ENCODE measurements at places on chromosomes 13 and 19.

DNA sequence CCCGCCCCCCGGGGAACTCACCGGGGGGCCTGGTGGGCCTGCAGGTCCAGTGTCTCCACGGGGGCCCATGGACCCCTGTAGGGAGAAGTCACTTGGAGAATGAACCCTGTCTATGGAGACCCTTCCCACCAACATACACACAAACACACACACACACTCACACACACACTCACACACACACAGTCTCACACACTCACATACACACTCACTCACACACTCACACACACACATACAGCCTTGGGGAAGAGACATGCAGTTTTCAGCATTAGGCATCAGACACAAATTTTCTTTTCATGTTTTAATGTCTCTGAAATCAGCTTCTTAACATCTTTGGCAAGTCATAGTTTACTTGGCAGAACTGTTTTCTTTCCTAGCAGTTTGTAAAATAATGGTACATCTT is 31.0 kb upstream of the OLFM2 start:
- no peak for DNase-seq

DNA sequence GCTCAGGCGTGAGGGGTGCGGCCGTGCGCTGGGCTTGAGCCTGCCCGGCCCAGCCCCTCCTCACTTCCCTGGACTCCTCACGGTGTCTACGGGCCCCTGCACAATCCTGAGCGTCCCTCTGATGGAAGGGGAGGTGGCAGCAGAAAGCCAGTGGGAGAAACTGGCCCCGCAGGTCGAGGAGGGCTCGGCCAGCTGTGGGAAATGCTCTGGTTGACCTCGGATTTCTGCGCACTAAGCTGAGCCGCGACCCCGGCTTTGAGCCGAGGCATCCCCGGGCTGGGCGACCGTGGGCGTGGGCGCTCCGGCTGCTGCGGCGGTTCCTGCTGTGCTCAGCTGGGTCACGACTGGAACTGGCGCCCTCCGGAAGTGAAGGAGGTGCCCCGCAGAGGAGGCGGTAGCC is 70.1 kb downstream of the ZNF208 start:
- no peak for DNase-seq

DNA sequence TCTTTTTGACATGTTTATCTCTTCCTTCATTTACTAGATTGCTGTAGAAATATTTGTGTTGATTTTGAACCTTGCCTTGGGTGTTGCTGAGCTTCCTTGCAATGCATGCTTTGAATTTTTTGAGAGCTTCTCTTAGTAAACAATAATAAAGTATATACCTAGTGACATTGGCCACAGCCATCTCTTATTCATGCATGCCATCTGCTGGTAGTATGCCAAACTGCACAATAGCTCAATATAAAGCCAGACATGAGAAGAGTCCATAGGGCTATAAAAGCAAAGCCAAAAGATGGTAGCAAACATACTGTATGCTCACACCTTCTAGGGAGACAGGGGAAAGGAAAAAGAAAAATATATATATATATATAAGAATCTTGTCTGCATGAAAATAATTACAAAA is 18.9 kb upstream of the ZSCAN5A start:
- peak; percentile 48 for DNase-seq

- no peak for DNase-seq
Measured at GRCh38 chr13:106500445-106500844, 35.0 kb downstream of the EFNB2 start.

DNA sequence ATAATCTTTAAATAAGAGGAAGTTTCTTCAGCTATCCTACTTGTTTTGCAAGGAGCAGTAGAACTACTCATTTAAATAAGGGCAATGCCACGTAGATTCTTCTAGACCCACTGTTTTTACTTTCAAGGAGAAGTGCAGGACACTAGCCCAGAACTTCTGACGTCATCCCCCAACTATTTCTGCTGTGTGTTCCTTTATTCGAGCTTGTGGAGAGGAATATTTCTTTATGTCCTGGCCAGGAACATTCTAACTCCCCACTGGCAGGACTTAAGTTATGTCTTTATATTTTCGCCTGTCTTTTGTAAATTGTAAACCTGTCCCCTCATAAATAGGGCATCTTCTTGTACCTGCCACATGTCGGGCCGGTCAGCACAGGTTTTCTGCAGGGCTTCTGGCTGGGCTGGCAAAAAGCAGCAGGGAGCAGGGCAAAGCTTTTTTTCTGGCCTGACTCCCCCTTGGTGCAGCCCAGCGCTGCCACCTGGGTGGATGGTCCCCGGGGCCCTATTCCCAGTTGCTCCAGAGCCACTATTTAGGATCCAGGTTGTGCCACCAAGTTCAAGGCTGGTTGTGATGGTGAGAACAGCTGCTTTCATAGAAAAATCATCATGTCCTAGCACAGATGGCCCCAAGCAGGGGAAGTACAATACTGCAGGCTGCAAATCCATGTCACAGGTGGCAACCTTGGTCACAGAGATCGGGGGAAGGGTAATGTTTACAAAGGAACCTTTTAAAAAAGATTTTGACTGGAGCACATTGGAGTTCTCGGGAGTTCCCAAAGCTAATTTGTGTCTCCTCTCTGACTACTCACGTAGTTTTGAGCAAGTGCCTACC is 1.8 kb downstream of the MBNL2 start:
- DNase-seq = peak; percentile 43

GRCh38 chr19:35115177-35115951 is at the start of gene FXYD3:
TSS of gene FXYD3 (plus strand) at chr19:35115823. CDS start at chr19:35119377, 3,554 bp downstream.
- no peak for DNase-seq

DNA sequence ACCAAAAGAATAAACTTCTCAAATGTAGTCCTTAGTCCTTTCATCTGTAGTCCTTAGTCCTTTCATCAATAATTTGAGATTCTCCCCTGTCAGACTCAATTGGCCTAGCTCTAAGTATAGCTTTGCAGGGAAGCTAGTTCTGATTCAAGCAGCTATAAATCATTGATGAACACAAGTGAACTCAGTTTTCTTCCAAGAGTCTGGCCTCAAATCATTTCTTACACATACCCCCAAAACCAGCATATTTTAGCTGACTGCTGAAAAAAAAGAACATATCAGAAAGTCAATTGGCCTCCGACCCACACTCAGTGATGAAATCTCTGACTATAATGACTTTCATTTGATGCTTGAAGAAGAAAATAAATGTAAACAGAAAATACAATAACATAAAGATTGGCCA is 64.9 kb downstream of the TNFSF11 start:
- DNase-seq = no peak

- DNase-seq = no peak
Measured at GRCh38 chr19:4831304-4831978, at the start of gene TICAM1. TSS of gene TICAM1 (minus strand) at chr19:4831712. CDS start at chr19:4818377, 13,335 bp downstream.

GRCh38 chr19:49145573-49146407 is 9.4 kb downstream of the HRC start:
- peak; percentile 84 for DNase-seq

DNA sequence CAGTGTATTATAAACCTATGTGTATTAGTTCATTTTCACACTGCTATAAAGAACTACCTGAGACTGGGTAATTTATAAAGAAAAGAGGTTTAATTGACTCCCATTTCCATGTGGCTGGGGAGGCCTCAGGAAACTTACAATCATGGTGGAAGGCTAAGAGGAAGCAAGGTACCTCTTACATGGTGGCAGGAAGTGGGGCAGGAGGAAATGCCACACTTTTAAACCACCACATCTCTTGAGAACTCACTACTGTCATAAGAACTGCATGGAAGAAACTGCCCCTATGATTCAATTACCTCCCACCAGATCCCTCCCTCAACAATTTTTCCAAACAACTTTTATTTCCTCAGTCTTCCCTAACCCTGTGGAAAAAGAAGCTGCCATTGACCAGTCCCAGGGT is 14.5 kb upstream of the TPP2 start:
- no peak for DNase-seq

GRCh38 chr13:21045100-21045499 is 16.3 kb downstream of the LATS2 start:
- no peak for DNase-seq

DNA sequence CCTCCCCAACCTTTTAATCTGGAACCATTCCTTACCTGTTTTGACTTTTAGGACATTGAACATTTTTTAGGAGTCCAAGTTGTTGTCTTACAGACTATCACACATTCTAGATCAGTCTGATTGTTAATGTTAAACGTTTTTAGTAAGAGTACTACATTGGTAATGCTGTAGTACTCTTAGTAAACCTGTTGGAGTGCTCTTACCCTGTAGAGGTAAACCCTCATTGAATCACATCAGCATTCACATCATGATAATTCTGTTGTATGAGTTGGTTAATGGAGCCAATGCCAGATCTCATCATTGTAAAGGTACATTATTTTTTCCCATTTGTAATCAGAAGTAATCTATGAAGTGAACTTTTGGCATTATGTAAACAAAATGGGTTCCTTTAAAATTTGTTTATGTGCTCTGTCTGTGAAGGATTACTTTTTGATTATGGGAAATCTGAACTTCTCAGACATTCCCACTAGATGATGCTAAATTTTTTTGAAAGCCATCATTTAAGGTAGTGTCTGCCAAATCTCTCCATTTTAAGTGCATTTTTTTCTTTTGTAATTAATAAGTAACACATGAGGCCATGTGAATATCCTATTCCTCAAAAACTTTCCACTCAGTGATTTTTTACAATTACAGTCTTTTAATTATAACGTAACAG is 55.2 kb downstream of the VWA8 start:
- DNase-seq = peak; percentile 34

DNA sequence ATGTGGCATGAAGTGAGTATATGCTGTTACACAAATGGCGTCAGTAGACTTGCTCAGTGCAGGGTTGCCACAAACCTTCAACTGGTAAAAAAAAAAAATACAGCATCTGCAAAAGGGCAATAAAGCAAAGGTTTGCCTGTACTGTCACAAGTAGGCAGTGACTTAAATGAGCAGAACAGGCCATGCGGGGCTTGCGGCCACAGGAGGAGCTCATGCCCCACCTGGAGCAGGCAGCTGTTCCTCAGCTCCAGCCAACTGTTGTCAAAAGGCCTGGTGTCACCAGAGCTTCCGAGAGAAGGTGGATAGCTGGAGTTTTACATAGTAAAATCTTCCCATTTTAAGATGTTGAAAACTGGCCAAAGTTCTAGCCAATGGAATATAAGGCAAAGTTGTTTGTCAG is 7.7 kb downstream of the ATP7B start:
- no peak for DNase-seq

DNA sequence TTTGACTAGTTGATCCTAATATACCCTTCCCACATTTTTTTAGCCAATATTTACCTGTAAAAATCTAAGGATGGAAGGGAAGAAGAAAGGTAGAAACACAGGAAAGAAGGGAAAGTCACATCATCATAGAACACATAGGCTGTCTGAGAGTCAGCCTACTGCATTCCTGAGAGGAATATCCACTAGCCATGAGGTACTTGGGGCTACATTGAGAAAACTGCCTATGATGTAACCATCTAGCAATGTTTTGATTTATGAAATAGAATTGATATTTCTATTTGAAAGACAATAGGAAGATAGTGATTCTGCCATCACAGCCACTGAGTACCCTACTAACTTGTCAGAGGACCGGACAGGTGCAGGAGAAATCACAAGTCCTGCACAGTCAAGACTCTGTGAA is 873.8 kb downstream of the GPC5 start:
- no peak for DNase-seq

GRCh38 chr13:58043971-58044370 is 412.4 kb downstream of the PCDH17 start:
- DNase-seq = no peak

DNA sequence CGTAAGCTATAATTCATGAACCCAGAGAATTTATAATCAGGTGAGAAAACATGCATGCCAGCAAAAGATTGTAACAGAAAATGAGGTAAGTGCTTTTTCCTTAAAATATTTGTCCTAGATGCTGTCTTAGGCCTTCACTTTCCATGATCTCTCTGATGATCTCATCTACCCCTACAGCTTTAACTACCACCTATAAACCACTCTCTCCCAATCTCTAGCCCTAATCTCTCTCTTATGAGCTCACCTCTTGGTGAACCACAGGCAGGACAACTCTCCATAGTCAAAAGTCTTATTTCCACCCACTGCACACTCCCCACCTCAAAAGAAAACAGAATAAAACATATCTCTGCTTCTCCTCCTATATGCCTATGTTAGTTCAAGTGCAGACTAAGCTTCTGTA is 137.1 kb downstream of the SLC7A1 start:
- no peak for DNase-seq

DNA sequence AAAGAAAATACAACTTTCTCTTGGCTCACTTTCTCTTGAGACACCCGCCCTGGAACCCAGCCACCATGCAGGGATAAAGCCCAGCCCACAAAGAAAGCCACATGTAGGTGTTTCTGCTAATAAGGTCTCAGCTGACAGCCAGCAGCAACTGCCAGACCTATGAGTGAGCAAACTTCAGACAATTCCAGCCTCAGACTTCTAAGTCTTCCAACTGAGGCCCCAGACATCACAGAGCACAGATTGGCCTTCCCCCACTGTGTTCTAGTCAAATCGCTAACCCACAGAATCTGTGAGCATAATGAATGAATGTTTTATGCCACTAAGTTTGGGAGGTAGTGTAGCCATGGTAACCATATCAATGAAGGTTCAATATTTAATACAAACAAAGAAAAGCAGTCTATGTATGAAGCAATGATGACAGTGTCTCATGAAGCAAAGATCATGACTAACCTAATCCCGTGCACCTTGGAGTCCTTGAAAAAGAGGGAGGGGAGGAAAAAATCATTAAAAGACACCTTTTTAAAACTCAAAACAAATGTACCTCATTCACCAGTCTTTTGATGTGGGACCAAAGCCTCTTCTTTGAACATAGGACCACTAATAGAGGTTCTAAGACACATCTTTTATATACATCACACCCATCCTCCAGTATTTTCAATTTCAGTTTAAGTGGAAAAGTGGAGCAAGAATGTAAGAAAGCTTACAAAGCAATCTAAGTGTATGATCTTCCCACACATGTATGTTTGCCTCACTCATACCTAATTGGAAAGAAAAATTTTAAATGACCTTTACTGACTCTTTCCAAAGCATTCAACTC is 6.2 kb downstream of the MRPS31 start:
- no peak for DNase-seq

- no peak for DNase-seq
Measured at GRCh38 chr19:4969292-4969771, 419 bp downstream of the KDM4B start.

- no peak for DNase-seq
Measured at GRCh38 chr13:73757481-73758233, 376.5 kb downstream of the KLF12 start.

DNA sequence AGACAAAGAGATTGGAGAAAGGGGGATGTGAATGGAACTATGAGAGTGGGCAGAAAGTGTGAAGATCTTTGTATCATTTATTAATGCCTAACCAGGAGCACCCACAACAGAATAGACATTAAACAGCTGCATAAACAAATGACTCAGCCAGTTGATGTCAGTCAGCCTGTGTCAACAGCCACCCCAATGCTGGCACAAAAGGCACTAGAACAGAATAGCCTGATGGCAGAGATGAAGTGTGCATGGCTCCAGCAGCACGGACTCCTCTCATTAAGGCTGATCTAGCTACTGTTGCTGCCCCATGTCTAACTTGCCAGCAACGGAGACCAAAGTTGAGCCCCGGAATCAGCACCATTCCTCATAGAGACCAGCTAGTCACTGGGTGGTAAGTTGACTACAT is 7.8 kb downstream of the CPB2 start:
- no peak for DNase-seq

- DNase-seq = no peak
Measured at GRCh38 chr19:18097993-18098890, 664 bp downstream of the MAST3 start.

- no peak for DNase-seq
Measured at GRCh38 chr13:39185326-39185725, 147.1 kb downstream of the NHLRC3 start.

All from HCT116 (cell line).